NCI-H1105 (cell line): ENCODE measurements at places on chromosomes 16 and 17.

GRCh38 chr17:66953630-66954020, 10.9 kb upstream of the CACNG4 start:
- no peak for DNase-seq

GRCh38 chr16:66262253-66263167, 104.0 kb upstream of the CDH5 start:
- no peak for DNase-seq

GRCh38 chr16:86523166-86523740, 12.9 kb downstream of the FOXF1 start:
- no peak for DNase-seq

- DNase-seq = peak; percentile 21
Observed at GRCh38 chr17:30433514-30433913, 43.7 kb upstream of the GOSR1 start.

- DNase-seq = no peak
Observed at GRCh38 chr17:70310221-70310672, 140.9 kb downstream of the KCNJ2 start.

DNA sequence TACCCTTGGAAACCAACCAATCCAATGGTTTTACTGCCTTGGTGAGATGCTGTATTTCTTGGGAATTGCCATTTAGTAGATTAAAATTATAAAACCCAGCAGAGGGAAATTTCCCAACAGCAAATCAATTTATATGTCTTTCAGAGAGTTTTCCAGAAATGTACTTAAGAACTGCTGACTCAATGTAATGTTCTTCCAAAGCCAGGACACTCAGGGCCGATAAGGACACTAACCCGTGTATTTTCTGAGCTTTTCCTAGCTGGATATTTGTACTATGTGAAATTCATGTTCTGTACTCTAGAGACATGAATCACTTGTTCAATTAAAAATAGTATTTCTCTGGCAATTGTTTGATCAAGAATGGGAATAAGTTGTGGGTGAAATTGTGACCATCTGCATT, 121.4 kb downstream of the KCNJ2 start:
- DNase-seq = no peak

DNA sequence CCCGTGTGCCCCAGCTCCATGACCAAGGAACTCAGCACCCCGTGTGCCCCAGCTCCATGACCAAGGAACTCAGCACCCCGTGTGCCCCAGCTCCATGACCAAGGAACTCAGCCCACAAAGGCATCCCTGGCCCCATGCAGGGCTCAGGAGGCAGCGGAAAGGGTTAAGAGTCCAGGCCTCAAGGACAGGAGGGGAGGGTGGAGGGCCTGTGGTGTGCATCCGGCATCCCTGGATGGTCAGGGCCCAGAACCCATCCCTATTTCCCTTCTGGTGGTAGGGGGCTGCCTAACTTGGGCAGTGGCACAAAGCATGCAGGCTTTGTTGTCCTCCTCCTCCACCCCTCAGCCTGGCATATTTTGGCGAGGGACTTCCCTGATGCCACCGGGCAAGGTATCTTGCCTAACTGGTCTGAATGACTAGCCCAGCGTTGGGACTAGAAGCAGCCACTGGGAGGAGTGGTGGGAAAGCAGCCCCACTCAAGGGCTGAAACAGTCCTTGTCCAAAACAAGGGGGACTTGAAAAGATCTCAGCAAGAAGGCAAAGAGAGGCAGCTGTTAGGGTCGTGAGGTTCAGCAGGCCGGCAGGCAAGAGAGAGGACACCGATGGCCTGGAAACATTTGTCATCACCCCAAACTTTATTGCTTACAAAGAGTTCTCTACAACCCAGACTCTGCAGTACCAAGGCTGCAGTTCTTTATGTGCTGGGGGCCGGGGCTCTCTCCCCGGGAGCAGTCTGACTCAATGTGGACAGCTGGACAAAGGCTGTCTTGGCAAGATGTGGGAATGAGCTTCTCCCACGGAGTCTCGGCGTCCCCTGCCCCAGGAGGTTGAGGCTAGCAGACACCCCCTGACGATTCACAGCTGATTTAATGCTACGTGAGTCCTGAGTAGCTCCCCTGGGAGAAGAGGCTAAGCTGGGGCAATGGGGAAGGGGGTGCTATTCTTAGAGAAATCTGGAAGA, 902 bp upstream of the SPATA32 start:
- DNase-seq = no peak

DNA sequence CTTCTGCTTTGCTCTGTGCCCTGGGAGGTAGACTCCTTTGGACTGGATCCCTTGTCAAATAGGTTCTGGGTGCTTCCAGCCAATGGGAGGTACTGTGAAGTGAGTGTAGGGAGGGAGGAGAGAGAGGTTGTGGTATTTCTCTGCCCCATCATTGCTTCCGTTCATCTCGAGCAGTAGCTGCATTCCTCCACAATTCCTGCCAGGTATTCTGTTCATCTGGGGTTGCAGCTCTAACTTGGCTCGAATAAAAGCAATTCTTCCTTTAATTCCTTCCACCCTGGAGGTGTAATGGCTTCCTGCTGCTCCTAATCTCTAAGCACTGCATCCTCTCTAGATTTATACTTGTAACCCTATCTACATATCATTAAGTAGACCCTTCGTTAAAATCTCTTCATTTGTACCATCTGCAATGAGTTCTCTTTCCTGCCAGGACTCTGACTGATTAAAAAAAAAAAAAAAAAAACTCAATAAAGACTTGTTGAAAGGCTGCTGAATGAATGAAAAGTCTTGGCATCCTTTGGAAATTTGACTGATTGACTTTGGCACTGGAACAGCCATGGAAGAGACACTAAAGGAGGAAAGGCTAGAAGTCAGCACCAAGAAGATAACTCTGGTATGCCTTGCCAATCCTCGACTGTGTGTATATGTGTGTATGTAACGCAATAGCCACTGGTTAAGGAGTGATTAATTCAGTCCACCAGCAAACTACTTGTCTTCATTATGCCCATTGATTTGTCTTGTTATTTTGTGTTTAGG, 616.9 kb upstream of the SOX9 start:
- no peak for DNase-seq

DNA sequence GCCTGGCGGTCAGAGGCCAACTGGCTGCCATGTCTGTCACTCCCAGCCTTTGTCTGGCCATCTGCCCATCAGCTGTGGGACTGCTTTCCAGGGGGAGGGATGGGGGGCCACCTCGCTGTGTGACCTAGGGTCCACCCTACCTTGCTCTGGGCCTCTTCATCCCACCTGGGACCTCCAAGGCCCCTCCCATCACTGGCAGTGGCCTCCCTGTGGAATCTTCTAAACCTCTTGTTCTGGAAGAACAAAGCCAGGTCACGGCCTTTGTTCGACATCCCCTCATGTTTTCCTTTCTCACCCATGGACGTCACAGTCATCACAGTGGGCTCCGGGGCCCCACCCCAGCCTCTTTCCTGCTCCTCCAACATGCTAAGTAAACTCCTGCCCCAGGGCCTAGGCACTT, 24.0 kb downstream of the SPNS2 start:
- DNase-seq = no peak

DNA sequence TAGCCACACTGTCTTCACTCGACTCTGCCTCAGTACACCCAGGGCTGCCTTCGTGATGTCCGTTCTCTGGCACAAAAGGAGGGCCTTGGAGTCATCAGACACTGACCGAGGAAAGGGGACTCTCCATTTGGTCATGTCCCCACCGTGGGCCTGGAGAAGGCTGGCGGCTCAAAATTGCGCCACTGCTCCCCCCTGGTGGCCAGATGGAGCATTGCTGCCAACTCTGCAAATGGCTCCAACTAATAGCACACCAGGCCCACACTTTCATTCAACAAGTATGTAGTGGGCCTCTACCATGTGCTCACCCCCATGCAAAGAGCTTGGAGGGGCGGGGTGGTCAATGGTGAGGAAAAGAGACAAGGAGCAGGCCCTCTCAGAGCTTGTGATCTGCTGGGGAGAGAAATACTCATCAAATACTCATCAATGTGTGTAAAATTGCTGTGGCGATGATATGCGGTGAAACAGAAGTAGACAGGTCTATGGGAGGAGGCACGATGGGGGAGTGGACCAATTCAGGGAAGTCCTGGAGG, 5.2 kb upstream of the GRIN2C start:
- peak; percentile 36 for DNase-seq

- DNase-seq = no peak
Observed at GRCh38 chr16:77840673-77841501, 52.5 kb downstream of the VAT1L start.

DNA sequence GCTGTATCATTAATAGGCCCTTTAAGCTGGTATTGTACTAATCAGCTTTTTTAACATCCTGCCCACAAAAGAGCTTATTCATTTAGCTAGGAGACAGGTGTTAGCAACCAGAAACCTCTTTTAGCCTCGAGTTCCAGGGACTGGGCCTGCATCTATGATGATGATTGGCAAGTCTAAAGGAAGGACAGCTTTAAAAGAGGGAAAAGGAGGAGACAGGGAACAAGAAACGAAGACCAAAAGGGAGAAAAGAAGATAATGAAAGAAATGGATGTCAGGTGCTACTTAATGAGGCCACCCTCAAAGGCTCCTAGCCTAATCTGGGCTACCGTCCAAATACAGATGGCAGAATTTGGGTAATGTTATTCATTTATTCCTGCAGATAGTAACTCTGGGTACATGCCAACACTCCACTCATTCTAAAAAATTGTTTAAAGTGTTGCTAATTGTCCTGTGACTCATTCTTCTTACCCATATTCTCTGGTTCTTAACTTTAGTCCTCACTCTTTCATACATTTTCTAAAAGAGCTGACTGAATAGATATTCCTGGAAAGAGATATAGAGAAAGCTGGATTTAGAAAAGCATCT, 18.7 kb upstream of the RFFL start:
- peak; percentile 75 for DNase-seq

DNA sequence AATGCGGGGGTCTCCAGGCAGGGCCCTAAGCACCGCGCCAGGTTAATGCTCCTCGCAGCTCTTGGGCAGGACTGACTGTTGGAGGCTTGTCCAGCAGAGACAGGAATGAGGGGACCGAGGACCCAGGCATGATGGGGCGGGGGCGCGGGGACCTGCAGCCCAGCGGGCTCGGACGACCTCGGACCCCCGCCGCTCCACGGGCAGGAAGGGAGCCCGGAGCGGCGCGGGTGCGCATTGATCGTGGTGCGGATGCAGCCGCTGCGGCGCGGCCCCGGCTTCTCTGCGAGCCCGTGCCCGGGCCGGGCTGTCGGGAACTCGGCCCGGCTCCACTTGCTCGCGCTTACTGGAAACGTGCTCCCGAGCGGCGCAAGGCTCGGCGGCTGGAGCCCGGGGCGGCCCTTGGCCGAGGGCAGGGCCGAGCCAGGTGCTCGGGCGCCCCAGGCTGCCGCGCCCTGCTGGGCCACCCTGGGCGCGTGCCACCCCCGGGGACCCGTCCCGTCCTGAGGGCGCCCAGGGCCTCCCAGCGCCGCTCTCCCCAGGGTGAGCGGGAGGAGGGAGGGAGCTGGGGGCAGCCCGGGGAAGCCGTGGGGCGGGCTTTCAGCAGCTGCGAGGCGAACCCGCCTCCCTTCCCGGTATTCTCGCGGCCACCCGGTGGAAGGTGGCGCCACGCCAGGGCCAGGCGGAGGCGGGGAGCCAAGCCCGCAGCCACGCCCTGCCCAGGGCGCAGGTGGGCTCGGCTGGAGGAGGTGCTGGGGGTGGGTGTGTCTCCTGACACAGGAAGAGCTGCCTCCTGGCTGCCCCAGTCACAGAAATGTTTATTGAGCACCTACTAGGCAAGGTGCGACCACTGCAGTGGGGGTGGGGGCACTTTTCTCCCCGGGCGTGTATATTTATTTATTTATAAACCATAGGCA, 45.9 kb downstream of the SOCS3 start:
- peak; percentile 36 for DNase-seq

GRCh38 chr16:55072976-55073375, 142.3 kb downstream of the IRX5 start:
- no peak for DNase-seq

DNA sequence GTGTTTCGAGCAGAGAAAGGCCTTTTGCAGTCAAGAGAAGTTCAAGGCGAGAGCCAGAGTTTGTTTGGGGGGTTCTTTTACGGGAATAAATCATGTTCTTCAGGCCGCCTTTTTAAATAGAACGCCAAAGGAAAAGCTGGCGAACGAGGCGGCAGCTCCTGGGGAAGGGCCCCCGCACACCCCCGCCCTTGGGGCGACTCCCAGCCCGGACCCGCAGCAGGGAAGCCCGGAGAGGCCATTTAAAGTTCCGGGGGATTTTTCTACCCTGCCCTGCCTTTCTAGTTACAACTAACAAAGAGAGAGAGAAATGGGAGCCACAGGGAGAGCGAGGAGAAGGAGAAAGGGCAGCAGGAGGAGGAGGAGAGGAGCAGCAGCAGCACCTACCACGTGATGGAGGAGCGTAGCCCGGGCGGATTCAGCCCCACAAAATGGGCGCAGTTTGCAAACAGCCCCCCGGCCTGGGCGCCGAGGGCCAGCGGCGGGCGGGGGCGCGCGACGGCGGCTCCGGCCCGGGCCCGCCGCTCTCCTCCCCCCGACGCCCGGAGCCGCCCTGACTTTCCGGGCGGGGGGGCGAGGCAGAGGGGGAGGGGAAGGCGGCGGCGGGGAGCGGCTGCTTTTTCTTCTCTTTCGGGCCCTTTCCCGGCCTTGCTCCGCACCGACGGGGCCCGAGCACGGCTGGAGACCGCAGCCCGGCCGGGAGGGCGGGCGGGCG, 634 bp downstream of the KANSL1 start:
- DNase-seq = peak; percentile 69

- no peak for DNase-seq
Observed at GRCh38 chr17:30251931-30252330, 16.4 kb upstream of the SLC6A4 start.

GRCh38 chr17:12973496-12974004, 44.3 kb downstream of the ELAC2 start:
- DNase-seq = no peak

- DNase-seq = no peak
Observed at GRCh38 chr17:4849011-4849536, 15.9 kb downstream of the MINK1 start.

DNA sequence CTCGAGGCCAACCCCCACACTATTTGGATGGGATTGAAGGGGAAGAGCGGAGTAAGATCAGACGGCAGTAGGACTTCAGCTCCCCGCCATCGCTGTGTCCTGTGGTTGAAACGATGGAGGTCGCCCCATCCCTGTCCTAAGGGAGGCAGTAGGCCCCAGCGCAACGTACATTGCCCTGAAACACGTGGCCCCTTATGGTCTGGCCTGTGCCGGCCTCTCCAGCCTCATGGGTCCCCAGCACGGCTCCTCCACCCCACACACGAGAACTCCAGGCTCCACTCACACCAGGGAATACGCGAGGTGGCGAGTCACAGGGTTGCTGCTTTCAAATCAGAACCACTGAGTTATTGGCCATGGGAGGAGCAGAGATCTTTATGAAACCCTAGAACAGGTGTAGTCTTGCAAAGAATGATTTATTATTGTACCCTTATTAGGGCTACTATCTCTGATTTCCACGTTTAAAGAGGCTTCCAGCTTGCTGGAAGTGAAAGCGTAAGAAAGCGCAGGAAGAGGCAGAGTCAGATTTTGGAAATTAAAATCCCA, 669 bp upstream of the DCTPP1 start:
- no peak for DNase-seq

GRCh38 chr17:29154516-29155226, 25.5 kb downstream of the MYO18A start:
- no peak for DNase-seq

GRCh38 chr17:18117533-18117932, 9.0 kb downstream of the MYO15A start:
- no peak for DNase-seq

- DNase-seq = no peak
Observed at GRCh38 chr17:81510785-81511553, 1.6 kb downstream of the ACTG1 start.

GRCh38 chr16:30527635-30528178, 1.3 kb upstream of the ZNF768 start:
- no peak for DNase-seq
